Stimulated activated CD4-positive, alpha-beta T cell treated with anti-CD3 and anti-CD28 coated beads, TNF-alpha, amount 100 ng/mL, for 48 hours (primary cell): ENCODE measurements at places on chromosomes 12 and 14.

DNA sequence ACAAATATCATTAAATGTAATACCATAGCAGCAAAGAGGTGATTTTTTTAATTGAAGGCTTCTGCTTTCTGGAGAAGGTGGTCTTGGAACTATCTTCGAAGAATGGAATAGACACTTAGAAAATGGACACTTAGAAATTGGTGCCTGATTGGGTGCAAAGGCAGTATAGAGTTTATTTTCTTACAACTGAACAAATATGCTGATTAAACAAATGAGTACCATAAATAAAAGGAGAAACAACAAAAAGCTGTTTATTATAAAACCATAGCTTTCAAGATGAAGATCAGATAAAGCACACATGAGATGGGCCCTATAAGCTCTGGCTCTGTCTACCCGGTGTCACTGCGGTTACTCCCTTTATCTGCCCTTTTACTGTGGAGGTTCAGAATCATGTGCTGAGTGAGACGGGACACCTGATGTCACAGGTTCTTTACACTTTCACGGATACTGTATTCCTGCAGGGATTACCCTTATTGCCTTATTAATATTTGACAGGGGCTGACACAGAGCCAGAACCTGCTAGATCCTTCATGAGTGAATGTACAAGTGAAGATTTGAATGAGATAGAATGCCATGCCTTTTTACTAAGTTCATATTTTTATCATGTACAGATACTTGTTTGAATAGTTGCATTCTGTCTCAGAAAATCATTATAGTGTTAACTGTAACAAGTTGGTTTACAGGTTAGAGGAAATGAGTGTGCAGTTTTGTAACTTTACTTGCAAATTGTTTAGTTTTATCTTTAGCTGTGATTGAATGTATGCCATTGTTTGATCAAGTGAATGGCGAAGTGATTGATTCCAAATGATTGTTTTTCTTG is 477.5 kb upstream of the RGS6 start:
- DNase-seq, result no peak

- DNase-seq, result no peak
Measured at GRCh38 chr12:2876431-2877046, 435 bp downstream of the FOXM1 start.

- DNase-seq, result no peak
Measured at GRCh38 chr14:90831821-90832220, 15.6 kb upstream of the TTC7B start.

DNA sequence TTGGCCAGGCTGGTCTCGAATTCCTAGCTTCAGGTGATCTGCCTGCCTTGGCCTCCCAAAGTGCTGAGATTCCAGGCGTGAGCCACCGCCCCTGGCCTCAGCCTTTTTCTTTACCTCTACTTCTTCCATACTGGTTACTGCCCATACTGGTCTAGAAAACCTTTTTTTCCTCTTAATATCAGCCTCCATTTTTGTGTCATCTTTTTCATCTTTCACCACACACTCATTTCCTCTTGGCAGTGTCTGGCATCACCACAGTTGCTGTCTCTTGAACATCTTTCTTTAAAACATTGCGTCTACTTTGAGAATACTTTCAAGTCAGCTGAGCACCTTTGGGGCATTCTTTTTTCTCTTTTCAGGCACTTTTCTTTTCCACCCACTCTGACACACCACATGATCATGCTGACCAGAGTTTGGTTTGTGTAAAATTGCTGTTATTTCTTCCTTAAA is 32.7 kb downstream of the DDX47 start:
- DNase-seq, result no peak

DNA sequence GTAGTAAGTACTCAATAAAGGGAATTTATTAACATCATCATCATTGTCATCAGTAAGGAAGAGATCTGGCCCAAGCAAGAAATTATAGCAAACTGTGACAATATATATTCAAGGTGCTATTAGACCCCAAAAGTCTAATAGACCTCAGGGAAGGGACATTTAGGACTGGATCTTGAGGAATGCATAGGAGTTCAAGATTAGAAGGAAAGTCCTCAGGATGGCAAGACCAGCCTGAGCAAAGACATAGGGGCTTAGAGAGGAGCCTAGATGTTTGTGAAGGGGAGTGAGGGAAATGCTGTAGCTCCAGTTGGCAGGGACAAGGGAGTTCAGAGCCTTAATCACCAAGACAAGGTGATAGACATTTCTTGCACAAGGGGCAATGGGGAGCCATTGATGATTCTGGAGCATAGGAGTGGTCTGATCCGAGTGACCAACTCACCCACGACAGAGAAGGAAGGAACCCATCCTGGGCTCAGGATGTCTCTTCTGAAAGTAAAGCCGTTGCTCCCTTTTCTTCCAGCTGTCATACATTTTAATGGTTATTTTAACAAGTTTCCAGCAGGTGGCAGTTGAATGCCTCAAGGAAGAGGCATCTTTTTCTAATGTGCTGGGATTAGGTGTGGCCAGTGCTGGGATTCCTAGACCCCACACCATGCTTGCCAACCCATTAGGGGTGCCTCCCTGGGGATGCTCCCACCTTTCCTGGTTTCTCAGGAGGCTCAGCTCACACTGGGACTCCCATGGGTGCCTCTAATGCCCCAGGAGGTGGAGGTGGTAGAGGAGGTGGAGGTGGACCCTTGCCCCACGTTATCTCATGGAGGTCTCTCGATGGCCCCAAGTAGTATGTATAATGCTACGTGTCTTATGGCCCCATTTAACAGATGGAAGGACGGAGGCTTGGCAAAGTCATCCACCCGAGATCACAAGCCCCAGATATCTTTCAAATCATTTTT is 37.8 kb downstream of the PHETA1 start:
- no peak for DNase-seq

- no peak for DNase-seq
Measured at GRCh38 chr14:42459171-42459685, 852.6 kb downstream of the LRFN5 start.

DNA sequence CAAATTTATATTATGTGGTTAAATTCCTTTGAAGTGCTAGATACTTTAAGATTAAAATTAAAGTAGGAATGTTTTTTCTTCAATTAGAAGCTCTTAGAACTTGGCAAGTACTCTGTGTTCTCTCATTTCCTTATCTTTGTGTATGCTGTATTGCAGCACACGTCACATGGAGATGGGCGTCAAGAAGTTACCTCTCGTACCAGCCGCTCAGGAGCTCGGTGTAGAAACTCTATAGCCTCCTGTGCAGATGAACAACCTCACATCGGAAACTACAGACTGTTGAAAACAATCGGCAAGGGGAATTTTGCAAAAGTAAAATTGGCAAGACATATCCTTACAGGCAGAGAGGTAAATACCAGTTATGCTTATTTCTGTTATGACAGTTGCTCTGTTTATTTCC is 19.7 kb downstream of the MARK3 start:
- DNase-seq, result no peak

- no peak for DNase-seq
Measured at GRCh38 chr12:14322403-14322802, 43.1 kb upstream of the ATF7IP start.

DNA sequence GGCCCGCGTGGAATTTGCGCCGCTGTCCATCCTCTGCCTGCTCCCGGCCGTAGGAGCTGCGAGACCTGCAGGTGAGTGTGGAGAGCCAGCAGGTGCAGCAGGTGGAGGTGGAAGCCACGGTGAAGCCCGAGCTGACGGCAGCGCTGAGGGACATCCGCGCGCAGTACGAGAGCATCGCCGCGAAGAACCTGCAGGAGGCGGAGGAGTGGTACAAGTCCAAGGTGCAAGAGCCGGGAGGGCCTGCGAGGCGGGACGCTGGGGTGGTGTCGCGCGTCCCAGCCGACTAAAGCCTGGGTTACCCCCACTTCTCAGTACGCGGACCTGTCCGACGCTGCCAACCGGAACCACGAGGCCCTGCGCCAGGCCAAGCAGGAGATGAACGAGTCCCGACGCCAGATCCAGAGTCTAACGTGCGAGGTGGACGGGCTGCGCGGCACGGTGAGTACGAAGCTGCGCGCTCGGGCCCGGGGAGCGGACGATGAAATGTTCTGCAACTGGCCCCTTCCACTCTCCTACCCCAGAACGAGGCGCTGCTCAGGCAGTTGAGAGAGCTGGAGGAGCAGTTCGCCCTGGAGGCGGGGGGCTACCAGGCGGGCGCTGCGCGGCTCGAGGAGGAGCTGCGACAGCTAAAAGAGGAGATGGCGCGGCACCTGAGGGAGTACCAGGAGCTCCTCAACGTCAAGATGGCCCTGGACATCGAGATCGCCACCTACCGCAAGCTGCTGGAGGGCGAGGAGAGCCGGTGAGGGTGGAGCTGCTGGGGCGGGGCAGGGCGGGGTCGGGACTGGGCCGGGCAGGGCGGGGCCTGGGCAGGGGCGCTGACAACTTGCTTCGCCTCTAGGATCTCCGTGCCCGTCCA is 2.1 kb downstream of the PRPH start:
- DNase-seq, result no peak

GRCh38 chr12:25189656-25190055 is 5.3 kb downstream of the DNAI7 start:
- DNase-seq, result no peak

DNA sequence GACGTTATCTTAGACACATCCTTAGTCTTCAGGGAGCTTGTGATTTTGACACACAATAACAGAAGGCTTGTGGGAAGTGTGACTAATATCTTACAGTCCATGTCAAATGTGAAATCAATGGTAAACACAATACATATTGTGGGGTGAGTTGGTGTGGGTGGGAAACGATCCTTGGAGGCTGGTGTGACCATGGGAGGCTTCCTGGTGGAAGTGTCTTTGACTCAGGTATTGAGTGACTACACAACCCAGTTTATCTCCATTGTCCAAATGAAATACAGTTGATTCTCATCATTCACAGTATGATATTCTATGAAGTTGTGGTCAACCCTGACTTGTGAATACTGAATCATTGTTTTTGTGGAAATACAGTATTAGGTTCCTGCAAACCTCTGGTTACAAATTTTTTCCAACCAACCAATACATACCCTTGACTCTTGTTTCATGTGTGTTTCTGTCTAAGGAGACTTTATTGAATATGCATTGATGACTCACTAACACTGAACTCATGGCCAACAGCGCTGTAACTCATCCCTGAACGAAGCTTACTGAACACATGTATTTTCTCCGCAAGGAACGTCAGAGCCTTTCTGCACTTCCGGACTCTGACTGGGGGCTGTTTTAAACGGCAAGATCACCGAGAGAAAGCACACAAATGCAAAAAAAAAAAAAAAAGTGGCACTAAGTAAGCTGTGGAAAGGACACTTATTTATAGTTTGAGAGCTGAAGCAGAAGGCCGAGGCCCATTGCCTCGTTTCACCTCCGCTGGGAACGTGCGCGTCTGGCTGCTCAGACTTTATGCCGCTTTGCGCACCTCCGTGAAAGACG is 59.0 kb downstream of the CLMN start:
- peak; percentile 51 for DNase-seq

DNA sequence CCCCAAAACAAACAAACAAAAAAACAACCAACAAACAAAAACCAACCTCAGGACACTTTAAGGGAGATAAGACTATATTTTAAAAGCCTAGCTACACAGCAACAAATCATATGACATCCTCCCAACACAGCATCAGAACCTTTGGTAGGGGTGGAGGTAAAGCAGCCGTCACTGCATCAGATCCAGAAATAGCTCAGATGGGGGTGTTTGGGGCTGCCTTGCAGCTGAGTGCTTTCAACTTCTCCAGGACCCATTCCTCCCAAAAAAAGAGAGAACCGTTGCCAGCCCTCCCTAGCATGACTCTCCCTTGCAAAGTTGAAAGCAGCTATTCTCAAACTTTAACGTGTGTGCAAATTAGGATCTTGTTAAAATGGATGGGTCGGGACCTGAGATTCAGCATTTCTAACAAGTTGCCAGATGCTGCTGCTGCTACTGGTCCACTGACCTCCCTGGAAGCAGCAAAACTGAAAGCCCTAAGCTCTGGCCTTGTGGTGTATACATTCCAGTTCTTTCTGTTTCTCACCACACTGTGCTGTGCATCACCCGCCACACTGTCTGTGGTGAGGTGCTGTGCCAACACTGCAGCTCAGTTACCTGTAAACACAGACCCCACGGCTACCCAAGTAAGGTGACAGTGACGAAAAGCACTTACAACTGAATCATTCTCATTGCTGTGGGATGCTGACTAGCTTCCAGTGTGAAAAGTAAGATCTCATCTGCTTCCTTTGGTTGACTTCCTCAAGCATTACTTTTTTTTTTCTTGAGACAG is 54.0 kb downstream of the SLC38A1 start:
- DNase-seq, result peak; percentile 81

- DNase-seq, result no peak
Measured at GRCh38 chr14:74573421-74574089, 38.5 kb downstream of the LTBP2 start.

- no peak for DNase-seq
Measured at GRCh38 chr12:124191024-124191359, 103.9 kb upstream of the RFLNA start.

DNA sequence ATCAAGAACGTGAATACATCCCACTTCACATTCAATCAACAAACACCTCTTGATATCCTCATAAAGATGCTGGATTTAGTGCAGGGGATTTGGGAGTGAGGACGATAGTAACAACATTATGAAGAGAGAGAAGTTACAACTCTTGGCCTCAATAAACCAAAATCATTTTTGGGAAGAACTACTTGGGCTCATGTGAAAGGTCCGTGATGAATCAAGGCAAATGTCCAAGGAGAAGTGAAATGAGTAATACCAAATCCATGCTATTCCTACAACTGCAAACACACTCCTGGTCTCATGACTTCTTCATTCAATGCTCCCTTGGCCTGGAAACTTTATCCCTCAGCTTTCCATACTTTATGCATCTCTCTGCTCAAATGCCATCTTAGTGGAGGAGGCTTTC is 162.0 kb upstream of the LMNTD1 start:
- no peak for DNase-seq

DNA sequence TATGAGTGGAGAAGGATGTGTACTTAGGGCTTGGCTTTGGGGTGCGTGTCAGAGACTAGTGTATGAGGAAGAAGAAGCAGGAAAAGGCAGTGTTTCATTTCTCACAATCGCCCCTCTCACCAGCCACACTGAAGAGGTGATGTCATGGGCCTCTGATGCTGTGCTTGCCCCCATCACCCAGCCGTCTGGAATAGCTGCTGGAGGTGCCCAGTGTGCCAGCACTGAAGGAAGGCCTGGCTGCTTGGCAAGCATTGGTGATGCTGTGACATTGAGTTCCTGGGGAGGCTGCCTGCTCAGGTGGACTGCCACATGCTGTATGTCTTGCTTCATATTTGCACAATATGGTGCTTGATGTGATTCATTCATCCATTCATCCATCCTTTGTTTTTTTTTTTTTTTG is 56.2 kb downstream of the CRADD start:
- no peak for DNase-seq
